Coronary artery (tissue), 2 donors: ENCODE measurements at places on chromosomes 12 and 14.

GRCh38 chr14:95564060-95564459 is 29.2 kb downstream of the GLRX5 start:
- no peak for DNase-seq

GRCh38 chr12:31578632-31579031 is 12.3 kb downstream of the DENND5B start:
- DNase-seq = no peak

DNA sequence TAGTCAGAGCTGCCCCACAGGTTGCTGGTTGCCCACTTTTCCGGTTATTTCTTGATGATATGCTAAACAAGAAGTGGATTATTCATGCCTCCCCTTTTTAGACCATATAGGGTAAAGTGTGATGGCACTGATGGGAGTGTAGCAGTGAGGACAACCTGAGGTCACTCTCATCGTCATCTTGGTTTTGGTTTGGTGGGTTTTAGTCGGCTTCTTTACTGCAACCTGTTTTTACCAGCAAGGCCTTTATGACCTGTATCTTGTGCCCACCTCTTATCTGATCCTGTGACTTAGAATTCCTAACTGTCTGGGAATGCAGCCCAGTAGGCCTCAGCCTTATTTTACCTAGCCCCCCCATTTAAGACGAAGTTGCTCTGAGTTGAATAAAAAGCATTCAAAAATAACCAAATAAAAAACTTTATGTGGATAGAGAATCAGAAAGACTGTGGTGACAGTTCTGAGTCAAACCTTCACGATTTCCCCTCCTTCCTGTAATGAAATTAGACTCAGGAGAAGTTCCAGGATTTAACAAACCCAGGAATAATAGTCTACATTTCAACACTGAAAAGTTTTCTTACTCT is 144.2 kb downstream of the PAWR start:
- DNase-seq = no peak

- no peak for DNase-seq
These were observed 1196.3 kb upstream of the TMEM132C start for GRCh38 chr12:127070515-127071157.

- no peak for DNase-seq
These were observed 213.6 kb downstream of the DAD1 start for GRCh38 chr14:22375321-22375930.

- no peak for DNase-seq
These were observed 12.7 kb upstream of the AMHR2 start for GRCh38 chr12:53410951-53411350.

- no peak for DNase-seq
These were observed 27.5 kb downstream of the P2RX4 start for GRCh38 chr12:121237415-121237814.

- DNase-seq = no peak
These were observed 383.4 kb downstream of the VRK1 start for GRCh38 chr14:97180304-97181200.

- peak; percentile 58 for DNase-seq
These were observed 42.5 kb downstream of the CYP46A1 start for GRCh38 chr14:99726538-99727095.

DNA sequence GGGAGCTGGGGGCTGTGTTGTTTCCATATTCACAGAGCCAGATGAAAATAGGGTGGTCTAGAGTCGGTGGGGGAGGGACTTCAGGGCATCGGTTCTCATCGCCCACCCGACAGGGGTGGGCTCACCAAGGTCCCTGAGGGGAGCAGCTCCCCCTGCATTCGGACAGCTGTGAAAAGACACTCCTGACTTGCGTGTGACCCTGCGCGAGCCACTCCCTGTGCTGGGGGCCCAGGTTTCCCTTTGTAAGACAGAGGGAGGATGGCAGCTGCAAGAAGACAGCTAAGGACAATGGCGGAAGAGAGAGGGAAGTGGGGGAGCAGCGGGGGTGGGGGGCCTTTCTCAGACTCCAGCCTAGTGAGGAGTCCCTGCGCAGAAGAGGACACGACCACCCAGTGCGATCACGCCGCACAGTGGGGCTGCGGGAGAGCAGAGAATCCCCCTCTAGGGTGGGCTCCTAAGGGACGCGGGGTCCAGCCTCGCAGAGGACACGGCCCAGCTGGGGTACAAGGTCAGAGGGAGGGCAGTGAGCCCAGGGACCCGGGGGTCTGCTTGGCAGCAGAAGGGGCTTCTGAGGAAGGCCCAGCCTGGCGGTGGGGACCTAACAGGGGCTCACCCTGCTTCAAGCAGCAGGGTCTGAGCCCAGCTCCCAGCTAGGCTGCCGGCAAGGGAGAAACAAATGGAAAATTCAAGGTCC is 326.9 kb upstream of the DIO3 start:
- peak; percentile 69 for DNase-seq

DNA sequence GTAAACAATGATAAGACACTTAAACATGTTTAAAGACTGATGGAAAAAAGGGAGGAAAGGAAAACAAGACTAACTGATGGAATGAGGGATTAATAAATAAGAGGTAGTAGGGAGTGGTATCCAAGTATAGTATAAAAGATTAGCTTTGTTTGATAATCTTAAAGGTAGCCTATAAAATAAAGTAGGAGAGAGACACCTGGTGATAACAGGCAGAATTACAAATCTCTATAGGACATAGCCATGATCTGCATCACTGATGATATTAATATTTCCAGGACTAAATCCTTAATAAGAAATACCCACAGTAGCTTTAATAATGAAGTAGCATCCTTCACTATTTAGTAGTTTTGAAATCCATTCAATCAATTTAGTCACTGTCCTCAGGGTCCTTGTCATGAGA is 30.4 kb downstream of the DLGAP5 start:
- no peak for DNase-seq

- no peak for DNase-seq
These were observed 219.2 kb upstream of the TBX3 start for GRCh38 chr12:114903083-114903691.

DNA sequence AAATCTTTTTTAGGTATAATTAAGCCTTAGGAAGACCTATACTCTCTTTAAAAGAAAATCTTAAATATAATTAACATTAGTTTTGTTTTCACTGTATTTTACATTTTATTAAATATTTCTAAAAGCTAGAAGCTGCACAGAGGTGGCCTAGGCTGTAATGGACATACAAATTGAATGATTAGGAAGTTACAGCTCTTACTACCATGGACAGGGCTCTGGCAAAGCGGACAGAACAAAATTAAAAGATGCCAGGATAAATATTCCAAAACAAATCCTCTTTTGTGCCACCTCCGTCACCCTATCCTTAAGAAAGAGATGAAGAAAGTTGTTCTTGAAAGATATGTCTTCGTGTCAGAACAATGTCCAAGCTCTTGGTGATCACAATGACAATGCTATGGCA is 376.5 kb downstream of the ETNK1 start:
- no peak for DNase-seq

DNA sequence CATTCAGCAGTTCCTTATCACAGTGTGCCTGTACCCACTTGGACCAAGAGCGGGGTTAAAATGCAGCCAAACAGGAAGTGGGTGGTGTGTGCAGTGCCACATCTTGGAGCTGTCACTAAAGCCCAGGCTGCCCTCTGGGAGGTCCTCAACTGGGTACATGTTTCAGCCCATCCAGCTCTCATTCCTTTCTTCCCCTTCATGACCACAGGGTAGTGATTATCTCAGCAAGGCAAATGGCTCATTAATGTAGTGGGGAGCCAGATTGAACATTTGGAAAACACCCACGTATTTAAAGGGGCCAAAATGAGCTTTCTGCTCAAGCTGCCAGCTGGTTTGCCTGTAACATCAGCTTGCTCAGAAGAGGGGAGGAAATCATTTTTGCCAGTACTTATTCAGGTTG is 210.8 kb upstream of the BTG1 start:
- no peak for DNase-seq

DNA sequence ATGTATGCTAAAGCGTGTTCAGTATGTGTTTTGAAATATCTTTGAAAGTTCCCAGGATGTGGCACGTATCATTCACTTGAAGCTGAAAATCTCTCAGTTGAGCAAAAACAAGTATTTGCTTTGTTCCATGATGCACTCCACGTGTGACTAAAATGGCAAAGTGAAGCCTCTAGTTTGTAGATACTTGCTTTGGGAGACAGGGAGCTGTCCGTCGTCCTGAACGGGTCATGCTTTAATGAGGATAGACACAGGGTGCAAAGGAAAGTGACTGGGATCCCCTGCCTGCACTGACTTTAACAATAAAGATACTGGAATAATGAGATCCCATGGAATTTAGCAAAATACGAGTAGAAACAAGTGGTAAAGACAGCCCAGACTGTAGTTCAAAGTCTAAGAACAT is 991.4 kb downstream of the NRXN3 start:
- DNase-seq = no peak

DNA sequence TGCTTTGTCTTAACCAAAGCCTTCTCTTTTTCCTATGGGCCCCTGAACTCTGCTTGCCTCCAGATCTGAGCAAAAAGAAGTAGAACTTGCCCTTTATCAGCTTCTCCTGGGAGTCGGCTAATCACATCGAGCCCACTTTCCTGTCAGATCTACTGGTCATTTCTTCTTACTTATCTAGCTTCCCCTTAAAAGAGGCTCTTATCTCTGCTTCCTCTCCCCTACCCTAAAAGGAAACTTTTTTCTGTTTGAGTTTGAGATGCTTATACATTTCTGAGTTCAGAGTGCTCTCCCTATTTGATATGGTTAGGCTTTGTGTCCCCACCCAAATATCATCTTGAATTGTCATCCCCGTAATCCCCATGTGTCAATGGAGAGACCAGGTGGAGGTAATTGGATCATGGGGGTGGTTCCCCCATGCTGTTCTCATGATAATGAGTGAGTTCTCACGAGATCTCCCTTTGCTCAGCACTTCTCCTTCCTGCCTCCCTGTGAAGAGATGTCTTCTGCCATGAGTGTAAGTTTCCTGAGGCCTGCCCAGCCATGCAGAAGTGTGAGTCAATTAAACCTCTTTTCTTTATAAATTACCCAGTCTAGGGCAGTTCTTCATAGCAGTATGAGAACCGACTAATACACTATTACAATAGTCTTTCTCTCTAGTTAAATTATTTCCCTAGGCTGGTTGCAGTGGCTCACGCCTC is 114.7 kb upstream of the AMN1 start:
- no peak for DNase-seq

DNA sequence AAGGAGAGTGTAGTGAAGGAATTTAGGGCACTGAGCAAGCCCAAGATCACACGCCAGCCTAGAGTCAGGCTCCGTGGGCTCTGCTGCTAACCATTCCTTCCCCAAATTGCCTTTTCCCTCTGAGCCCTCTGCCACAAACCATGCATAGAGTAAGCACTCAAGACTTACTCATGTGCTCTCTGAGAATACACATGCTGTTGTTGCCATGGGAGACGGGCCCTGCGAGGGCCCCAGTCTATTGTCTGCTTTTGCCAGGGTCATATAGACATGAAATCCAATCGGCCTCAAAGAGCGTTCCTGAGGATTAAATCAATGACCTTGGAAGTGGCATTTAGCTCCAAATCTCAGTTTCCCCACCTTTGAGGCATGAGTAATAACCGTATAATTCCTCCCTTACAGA is 48.7 kb upstream of the WSCD2 start:
- no peak for DNase-seq

DNA sequence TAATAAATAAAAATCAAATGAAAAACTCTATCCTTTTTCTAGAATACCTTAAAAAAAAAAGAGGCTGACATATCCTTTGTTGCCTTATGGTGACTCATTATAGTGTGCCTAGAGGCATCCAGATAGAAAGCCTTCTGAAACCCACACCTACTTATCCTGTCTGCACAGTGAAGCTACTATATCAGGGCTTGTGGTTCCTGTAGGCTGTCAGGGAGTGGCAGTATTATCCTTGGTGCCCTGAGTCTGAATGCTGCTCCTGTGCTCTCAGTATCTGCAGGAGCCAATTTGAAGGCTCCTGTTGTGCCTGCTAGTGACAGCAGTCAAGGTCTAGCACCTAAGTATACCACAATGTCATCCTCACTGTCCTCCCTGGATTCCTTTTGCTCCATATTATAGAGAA is 168.4 kb upstream of the AVPR1A start:
- no peak for DNase-seq

- DNase-seq = peak; percentile 77
These were observed at the start of gene B4GALNT1 for GRCh38 chr12:57632958-57633840. Gene B4GALNT1 (minus strand): TSS chr12:57633201. CDS start chr12:57632132, 1,069 bp downstream.

DNA sequence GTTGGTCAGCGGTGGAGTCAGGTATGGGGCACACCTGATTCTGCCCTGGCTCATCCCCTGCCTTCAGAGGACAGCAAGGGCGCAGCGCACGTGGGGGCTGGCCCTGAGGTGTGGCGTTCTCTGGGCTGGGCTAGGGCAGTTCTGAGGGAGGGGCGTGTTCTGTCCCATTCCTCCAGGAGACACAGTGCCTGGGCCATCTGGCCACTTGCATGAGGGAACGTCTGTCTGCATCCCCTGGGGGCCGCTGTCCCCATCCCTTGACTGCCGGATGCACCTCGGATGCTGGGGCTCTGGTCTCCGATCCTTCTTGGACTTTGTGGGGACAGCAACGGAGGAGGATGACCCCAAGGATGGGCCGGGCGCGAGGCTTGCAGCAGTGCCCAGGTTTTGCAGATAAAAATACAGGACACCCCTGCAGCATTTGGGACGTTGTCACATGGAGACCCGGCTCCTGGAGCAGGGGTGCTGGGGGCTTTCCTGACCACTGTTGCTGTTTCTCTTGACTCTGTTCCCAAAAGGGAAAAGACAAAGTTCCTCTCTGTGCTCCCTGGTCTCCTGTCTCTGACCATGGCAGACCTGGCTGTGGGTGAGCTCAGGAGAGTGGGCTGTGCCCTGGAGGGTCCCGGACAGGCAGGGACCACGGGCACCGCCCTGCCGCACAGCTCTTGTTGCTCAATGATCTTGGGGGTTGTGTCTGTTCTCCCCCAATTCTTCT is 6.9 kb downstream of the MTA1 start:
- DNase-seq = no peak

DNA sequence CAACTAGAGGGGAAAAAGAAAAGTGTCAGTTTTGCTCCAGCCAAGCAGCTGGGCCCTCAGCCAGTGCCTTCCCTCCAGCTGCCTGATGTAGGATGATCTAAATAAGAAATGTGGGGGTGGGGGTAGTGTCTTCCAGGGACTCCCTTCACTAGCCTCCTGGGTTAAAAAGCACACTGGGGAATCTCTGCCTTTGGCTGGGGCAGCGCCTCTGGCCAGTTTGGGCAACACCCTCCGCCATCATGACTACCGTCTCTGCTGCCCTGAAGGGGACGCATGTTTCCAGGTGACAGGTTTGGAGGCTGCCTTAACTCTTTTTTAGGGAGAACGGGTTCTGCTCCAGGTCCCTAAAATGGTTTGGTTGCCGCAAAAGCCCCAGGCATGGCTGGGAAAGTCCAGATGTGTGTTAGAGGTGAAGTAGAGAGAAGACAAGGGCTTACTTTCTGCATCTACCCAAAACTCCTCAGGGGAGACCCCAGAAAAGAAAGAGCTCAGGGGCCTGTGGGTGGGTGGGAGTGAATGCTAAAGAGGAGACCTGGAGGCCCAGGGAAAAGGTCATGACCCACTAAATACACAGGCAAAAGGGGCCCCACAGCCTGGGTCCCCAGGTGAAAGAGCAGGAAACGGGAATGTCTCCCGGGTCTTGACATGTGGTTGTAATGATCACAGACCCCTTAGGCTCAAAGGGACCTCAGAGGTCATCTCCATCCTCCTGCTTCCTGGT is 132.8 kb upstream of the CCND2 start:
- DNase-seq = peak; percentile 58

DNA sequence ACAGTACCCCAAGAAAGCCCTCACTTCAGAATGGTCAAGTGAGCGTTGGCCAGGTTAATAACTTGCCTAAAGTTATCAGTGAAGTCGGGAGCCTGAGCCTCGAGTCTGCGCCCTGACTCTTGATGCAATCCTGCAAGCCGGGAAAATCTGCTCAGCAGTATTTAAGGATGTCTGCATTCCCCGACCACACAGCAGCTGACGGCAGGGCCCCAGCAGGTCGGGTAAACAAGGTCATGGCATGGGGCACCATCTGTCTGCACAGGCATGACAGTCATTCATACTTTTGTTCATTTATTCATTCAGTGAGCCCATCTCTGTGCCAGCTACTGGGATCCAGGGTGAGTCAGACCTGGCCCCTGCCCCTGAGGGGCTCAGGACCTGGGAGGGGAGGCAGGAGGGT is 11.1 kb downstream of the ABCB9 start:
- no peak for DNase-seq
